GM12892 (cell line): ENCODE measurements at places on chromosomes 2 and 18.

GRCh38 chr2:39146630-39147029 lies 25.8 kb upstream of the SOS1 start:
- DNase-seq: no peak

DNA sequence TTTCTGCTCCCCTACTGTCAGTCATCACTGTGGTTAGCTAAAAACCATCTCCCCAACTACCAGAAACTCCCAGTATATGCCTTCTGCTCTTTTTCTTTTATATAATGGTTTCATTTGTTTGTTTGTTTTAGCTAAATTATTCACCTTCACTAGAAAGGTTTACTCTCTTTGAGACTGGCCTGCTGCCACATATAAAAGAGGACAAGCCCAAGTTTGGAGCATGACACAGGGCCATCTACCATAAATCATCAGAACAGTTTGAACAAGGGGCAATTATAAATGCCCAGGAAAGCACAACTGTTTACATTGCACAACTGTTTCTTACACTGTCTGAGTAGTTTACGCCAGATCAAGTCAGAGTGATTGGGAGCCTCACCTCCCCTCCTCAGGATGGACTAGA lies 471.0 kb upstream of the PIK3C3 start:
- no peak for DNase-seq

GRCh38 chr2:239165206-239165831 lies 235.5 kb downstream of the HDAC4 start:
- no peak for DNase-seq

DNA sequence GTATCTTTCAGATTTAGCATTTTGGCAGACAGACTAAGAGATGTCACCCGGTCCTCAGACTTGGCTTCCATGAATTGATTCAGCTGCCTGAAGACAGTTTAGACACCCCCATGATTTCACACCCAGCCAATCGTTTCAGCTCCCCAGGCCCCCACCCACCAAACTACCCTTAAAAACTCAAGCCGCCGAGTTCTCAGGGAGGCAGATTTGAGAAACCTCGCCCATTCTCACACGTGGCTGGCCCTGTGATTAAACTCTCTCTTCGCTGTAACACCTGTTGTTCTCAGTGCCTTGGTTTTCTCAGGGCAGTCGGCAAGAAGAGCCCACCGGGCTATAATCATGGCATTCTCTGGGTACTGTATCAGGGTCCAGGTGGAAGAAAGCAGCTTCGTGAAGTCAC lies 35.2 kb downstream of the UXS1 start:
- DNase-seq: no peak

DNA sequence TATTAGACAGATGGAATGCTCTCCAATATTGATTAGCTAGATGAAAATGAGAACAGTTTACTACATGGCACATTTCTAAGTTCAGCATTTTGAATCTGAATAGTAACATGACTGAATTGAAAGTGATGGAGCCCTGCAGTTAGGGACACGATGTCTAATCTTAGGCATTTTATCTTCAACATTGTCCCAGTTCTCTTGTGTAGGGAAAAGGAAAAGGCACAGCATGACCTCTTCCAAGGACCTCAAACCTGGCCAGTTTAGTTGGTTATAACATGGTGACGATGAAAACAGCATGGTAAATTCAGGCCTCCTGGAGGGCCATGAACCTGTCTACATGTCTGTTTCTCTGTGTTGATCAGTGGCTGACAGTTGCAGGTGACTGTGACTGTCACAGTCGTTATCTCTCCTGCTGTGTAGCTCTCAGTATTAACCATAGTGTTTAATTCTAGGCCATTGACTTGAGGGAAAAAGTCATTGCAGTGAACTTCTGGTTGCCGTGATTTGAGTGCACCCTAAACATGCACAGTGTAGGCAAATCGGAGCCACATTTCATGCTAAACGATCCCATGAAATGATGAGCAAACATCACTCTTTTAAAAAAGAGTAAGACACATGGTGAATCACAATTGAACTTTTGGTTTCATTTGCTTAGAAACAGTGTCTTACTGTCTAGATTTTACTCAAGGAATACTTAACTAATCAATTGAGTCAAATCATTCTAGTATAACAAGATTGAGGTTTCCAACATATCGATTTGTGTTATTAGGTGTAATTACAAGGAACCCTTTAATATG lies 129.7 kb downstream of the PHLPP1 start:
- DNase-seq: no peak

- DNase-seq: no peak
Measured at GRCh38 chr18:76975577-76976110, 153.3 kb downstream of the ZNF236 start.

GRCh38 chr2:160417745-160418397 lies 75.7 kb downstream of the RBMS1 start:
- no peak for DNase-seq

GRCh38 chr2:2793925-2794560 lies 463.0 kb upstream of the MYT1L start:
- no peak for DNase-seq
